ENCODE measurements at places on chromosomes 2 and 18.

GRCh38 chr2:102261467-102262135 lies 49.8 kb upstream of the IL1RL1 start:
- no peak for DNase-seq

DNA sequence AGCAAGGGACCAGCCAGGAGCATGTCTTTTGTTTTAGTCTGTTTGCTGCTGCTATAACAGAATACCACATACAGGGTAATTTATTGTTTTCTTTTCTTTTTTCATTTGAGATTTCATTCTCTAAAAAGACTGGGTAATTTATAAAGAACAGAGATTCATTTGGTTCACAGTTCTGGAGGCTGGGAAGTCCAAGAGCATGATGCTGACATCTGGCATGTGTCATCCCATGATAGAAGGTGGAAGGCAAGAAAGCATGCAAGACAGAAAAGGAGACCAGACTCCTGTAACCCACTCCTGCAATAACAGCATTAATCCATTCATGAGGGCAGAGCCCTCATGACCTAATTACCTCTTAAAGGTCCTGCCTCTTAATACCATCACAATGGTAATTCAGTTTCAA lies 14.8 kb downstream of the SGO2 start:
- DNase-seq, result no peak

- no peak for DNase-seq
These were observed 2.6 kb downstream of the SMARCAL1 start for GRCh38 chr2:216414772-216415319.

- no peak for DNase-seq
These were observed 2.6 kb downstream of the DYSF start for GRCh38 chr2:71455741-71456569.

DNA sequence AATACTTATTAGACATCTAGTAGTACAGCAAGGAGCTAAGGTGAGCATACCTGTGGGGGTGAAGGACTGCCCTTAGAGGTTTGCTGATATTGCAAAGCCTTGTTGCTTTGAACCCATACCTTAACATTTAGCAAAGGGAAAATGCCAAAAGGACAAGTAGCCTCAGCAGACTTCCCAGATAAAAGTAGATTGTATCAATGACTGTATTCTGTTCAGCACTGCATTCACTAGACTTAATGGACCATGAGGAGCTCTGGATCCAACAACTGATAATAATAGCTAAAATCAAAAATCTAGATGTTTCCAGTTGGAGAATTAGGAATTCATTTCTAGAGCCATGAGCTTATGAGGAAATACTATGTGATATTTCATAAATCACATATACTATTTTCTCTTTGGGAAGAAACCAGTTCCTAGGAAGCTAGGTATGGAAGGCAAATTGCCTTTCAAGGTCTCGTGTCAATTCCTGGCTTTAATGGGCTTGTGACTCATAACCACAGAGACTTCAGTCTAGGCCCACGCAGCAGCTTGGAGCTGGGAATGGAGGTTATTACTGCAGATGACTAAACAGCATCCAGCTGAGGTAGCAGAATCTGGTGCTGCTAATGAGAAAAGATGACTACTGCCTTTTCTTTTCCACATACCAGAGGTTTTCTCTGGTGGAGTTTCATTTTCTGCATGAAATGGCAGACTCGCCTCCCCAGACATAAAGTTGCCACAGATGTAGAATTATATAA lies 191.2 kb upstream of the NABP1 start:
- DNase-seq, result no peak

DNA sequence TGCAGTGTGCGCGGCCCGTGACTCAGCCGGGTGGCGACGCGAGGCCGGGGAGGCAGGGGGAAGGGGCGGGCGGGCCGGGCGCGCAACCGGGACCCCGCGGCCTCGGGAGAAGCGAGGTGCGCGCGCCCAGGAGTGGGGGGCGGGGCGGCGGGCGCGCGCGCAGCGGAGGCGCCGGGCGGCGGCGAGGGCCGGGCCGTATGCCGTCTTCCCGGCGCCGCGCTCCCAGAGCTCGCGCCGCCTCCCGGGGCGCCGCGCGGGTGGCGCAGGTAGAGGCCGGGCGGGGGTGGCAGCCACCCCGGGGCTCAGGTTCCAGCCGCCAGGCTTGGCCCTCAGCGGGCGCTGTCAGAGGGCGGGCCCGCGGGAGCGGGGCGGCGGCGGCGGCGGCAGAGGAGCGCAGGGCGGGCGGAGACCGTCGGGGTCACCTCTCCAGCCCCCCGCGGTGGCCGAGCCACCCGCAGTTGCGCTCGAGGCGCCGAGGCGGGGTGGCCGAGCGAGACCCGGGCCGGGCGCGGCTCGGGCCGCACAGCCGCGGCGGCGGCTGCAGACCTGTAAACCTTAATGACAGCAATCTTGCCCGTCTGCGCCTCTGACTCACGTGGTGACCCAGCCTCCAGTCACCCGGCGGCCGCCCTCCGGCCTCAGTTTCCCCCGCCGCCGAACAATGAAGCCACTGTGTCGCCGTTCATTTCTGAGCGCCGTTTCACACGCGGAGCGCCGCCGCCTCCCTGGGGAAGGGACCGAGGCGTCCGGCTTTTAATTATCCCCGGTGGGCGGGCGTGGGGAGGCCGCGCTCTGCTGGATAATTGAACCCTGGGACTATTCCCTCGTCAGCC lies 25.3 kb upstream of the SMAD7 start:
- peak; percentile 78 for DNase-seq

- no peak for DNase-seq
These were observed 43.2 kb downstream of the SLC5A7 start for GRCh38 chr2:108029496-108029895.

DNA sequence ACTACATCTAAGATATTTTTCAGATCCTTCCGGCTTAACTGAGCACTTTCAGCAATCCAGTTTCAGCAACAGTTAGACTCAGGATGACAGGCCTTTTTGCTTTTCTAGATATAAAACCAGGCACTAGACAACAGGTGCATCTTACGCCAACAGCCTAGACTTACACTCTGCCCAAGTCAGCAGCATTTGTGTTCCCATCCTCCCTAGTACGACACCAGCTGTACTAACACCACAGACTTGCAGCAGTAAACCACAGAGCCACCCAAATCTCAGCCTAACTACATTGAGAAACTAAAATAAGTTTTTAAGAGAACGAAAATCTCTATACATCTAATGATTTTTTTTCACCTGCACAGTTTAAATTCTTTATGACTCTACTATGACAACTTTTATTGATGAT lies 89.9 kb upstream of the DNMT3A start:
- no peak for DNase-seq

- no peak for DNase-seq
These were observed 44.1 kb downstream of the SCN2A start for GRCh38 chr2:165283342-165283741.

- no peak for DNase-seq
These were observed 125.9 kb downstream of the BCL2L11 start for GRCh38 chr2:111246620-111247061.

- DNase-seq, result no peak
These were observed 2.2 kb downstream of the PSD4 start for GRCh38 chr2:113175736-113176695.
